ENCODE measurements at places on chromosomes 3 and 15.

- DNase-seq = peak; percentile 36
Measured at GRCh38 chr3:184786280-184786941, 25.6 kb upstream of the VPS8 start.

GRCh38 chr15:90087454-90088154 is 14.7 kb downstream of the IDH2 start:
- DNase-seq = no peak

DNA sequence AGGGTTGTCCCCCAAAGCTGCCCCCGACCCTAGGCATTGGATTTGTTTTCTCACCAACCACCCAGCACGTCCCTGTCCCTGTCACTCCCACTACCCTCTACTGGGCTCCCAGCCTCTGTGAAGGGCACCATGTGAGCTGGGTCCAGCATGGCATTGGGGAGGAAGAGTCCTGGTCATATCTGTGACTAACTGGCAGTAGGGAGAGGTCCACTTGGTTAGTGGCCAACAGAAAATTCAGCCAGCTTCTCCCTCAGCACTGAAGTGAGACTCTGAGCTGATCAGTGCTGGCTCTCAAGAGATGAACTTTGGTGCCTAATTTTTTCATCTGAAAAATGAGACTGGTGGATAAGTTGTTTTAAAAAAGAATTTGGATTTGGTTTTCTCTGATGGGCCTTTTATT is 11.3 kb upstream of the KIF23 start:
- DNase-seq = no peak

- DNase-seq = no peak
Measured at GRCh38 chr3:124097362-124098131, 105.6 kb upstream of the ROPN1 start.

GRCh38 chr3:64392001-64392400 is 166.7 kb upstream of the PRICKLE2 start:
- no peak for DNase-seq

DNA sequence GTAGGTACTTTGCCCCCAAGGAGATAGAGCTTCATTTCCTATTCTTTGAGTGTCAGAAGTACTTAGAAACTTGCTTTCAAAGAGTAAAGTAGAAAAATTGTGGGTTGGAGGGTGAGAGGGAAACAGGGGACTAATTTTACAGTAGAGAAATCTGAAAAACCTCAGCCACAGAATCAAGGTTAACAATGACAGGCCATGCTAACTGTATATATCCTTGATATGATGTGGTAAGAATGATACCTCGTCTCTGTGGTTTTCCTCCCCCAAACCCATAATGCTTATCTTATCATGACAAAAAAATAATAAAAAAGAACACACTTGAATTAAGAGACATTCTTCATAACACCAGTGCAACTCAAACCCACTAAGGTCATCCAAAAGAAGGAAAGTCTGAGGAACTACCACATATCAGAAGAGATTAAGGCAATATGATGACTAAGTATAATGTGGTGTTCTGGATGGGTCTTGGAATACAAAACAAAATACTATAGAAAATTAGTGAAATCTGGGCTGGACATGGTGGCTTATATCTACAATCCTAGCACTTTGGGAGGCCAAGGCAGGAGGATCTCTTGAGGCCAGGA is 360.4 kb downstream of the ULK4 start:
- no peak for DNase-seq

DNA sequence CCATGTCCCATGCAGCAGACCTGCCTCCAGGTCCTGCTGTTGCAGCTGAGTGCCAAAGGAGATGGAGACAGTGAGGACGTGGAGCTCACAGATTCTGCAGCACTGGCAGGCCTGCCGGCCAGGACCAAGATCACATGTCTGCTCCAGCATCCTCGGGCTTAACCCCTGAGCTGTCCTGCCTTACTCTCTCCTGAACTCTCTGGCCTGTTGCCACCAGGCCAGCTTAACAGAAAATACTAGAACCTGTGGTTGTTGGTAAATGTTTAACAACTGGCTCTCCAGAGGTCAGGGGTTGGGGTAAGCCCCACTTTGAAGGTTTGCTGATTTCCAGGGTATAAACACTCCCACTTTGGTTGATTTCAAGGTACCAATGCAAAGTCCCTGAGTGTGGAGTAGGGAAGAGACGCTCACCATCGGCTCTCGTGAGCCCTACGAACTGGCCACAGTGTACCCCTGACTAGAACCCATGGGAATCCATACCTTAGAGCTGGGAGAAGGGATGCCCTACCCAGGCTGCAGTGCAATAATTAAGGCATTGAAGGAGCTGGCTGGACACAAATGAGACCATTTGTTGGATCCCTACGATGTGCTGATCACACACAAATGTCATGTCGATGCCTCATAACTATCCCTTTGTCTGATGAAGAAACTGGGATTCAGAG is 147.9 kb downstream of the OR4M2 start:
- no peak for DNase-seq

DNA sequence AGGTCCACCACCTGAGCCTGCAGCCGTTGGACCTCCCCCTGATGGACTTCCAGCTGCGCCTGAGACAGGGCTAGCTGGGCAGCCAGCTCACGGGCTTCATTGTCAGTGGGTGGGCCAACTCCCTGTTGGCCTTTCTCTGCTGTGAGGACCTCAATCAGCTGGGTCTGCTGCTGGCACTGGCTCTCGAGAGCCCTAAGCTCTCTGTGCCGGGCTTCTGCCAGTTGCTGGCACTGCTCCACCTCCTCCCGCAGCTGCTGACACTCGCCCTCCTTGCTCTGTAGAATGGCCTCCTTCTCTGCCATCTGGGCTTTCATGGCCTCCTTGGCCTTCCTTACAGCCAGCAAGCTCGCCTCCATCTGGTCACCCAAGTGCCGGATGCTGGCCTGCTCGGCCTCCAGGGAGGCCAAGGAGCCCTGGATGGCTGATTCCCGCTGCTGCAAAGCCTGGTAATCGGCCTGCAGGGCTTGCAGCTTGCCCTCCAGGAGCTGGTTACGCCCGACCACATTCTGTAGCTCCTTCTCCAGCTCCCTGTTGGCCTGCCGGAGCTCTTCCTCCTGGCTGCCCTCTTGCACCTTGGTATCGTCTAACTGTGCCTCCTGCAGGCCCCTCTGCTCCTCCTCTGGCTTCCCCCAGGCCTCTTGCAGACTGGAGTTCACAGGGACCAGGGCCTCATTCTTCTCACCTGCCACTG is 23.8 kb downstream of the CXCR6 start:
- no peak for DNase-seq

DNA sequence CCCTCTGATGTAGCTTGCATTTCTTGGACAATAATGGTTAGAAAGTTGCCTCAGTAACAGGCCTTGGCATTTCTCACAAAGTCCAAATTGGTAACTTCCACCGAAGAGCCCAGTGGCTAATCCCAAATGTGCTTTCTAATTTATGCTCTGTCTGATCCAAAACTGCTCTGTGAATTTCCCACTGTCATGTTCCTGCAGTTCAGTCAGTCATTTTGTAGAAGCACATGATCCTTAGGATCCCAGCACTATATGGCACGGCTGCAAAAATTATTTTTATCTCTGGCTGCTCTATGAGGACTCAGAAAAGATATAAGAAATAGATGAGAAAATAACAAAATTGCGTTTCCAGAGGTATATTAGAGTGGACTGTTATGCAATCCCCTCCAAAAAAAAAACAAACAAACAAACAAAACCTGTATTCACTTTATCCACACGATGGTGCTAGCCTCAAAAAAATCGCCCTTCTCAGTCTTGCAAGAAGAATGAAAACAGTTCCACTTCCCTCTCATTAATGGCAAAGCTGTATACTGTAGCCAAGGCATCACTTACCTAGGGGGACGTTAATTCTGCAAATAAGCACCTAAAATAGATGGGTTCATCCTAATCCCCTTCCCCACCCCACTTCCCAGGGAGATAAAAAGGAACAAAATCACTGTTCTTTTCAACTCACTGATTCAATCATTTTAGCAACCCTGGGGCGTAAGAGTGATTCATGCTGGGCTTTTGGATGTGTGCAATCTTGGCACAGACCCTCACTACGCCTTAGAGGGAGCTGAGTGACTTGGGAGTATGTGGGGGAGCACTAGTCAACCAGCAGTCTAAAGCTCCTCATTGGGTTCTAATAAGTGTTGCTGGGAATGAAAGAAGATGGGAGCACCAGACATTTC is 61.3 kb downstream of the TMCO5A start:
- DNase-seq = peak; percentile 67

- DNase-seq = no peak
Measured at GRCh38 chr15:78002996-78003395, 74.5 kb downstream of the TBC1D2B start.

GRCh38 chr15:71109905-71110304 is 5.4 kb upstream of the THSD4 start:
- no peak for DNase-seq

GRCh38 chr15:31031471-31032067 is 40.1 kb upstream of the MTMR10 start:
- DNase-seq = no peak

- no peak for DNase-seq
Measured at GRCh38 chr3:155852341-155852740, 1.9 kb downstream of the SLC33A1 start.

- DNase-seq = no peak
Measured at GRCh38 chr3:33074217-33075067, 22.5 kb downstream of the GLB1 start.

DNA sequence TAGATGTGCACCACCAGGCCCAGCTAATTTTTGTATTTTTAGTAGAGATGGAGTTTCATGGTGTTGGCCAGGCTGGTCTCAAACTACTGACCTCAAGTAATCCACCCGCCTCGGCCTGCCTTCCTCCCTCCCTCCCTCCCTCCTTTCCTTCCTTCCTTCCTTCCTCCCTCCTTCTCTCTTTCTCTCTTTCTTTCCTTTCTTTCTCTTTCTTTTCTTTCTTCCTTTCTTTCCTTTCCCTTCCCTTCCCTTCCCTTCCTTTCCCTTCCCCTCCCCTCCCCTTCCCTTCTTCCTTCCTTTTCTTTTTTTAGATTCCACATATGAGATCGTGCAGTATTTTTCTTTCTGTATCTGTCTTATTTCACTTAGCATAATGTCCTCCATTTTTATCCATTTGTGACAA is 81.3 kb downstream of the FAM81A start:
- DNase-seq = no peak

DNA sequence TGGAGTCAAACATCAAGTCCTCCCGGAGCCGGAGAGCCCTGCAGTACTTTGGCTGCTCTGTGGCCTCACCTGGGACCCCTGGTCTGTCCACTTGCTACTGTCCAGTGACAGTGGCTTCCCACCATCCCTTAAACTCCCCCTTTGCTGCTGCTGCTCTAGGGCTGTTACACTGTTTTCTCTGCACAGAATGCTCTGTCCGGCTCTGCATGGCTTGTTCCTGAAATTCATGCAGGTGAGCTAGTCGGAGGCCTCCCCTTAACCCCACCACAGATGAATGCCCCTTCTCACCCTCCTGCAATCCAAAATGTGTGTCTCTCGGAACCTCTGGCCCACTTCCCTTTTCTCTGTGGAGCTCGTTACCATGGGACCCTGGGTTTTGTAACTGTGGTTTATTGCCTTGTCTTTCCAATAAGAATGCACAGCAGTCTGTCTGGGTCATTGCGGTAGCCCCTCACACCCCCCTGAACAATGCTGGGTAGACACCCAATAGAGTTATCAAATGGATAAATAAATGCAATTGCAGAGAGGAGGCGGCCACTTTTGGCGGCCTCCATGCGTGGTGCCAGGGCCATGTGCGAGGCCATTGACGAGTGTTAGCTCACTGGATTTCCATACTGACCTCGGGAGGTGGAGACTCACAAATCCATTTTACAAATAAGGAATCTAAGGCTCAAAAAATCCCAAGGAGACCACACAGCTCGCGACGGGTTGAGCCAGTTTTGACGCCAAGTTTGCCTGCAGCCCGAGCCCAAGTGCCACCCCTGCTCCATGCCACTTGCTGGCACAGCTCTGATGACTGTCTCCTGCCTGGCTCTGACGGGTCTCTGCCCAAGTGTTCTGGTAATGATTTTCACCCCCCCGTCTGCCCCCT is 48.5 kb downstream of the RGMA start:
- no peak for DNase-seq

- peak; percentile 10 for DNase-seq
Measured at GRCh38 chr3:182683858-182684257, 109.4 kb upstream of the ATP11B start.

- DNase-seq = no peak
Measured at GRCh38 chr15:72193836-72194396, 3.7 kb downstream of the GRAMD2A start.

DNA sequence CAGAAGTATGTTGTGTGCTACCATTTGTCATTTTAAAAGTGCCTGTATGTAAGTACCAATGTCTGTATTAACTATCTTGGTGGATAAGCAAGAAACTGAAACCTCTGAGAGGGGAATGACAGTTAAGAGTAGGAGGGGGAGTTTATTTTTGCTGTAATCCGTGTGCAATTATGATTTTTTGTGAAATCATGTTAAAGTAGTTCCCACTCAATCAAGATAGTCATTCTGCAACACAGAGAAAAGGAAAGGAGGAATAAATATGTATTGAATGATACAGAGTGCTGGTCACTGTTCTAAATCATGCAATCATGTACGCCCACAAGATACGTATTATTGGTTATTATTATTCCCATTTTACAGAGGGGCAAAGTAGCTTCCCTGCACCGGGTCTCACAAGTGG is 105.1 kb upstream of the UBE2E1 start:
- DNase-seq = no peak

GRCh38 chr15:69081310-69082004 is 67.0 kb downstream of the NOX5 start:
- DNase-seq = peak; percentile 70

DNA sequence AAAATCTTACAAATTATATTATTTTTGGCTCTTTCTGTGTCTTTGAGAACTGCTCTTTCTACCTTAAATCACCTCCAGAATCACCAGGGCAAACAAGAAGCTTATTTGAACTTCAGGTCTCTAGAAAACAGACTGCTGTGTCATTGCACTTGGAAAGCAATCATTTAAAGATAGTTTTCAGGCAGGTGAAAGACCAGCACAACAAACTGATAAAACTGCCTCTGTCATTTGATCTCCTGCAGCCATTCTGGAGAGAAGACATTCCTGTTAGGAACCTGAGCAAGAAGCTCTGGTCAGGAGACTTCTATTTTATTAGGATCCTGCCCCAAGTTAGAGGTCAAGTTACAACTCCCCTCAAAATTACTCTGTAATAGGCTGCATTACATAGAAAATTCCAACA is 50.7 kb upstream of the AP4E1 start:
- DNase-seq = no peak

GRCh38 chr3:125959317-125960065 is 9.5 kb upstream of the ROPN1B start:
- DNase-seq = no peak

DNA sequence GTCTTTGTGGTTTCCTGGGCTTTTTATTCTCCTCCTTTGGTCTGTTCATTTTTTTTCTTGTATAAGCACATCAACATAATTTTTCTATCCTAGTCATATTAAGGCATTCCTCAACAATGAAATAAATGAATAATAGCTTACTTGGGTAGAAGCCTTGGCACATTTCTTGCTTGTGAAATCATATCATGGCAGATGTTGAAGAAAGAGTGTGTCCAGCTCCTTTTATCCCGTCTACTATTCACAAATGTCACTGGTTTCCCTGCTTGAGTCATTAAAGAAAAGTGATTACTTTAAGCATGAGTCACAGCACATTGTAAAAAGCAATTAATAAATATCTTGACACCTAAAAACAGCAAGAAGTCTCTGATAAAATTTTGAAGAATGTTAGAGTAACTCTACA is 42.1 kb downstream of the MINAR1 start:
- no peak for DNase-seq

- no peak for DNase-seq
Measured at GRCh38 chr15:43067717-43068461, 37.9 kb downstream of the UBR1 start.

GRCh38 chr15:51883271-51883837 is 53.9 kb downstream of the TMOD3 start:
- peak; percentile 20 for DNase-seq

GRCh38 chr3:98573181-98573728 is 20.2 kb downstream of the CPOX start:
- DNase-seq = no peak
